Activated gamma-delta T cell treated with Interleukin-2 at 50 U/mL for 16 hours (primary cell): ENCODE measurements at places on chromosomes 5 and 9.

GRCh38 chr5:139852696-139853095, 57.1 kb downstream of the PSD2 start:
- DNase-seq, result no peak

- no peak for DNase-seq
Observed at GRCh38 chr5:459562-460272, 16.7 kb downstream of the EXOC3 start.

GRCh38 chr9:133340916-133341315, 4.9 kb upstream of the SURF6 start:
- DNase-seq, result no peak

DNA sequence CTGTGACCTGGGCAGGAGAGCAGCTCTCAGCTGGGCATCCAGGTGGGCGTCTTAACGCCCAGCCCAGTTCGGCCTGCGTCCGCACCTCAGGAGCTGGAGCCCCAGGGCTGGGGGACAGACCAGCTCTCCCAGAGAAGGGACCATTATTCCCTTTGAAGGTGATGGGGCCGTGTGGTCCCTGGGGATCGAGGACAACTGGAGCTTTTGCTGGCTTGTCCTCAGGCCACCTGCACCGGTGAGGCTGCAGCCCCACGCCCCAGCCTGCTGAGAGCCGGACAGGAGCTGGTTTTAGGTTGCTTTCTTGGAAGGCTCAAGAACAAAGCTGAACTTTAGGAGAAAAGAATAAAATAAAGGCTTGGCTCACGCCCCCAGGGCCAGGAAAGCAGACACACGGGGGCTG, 40.9 kb downstream of the NACC2 start:
- DNase-seq, result no peak

- DNase-seq, result no peak
Observed at GRCh38 chr9:19186232-19186631, 44.3 kb upstream of the DENND4C start.

GRCh38 chr5:59596586-59597350, 296.8 kb downstream of the PDE4D start:
- DNase-seq, result no peak

DNA sequence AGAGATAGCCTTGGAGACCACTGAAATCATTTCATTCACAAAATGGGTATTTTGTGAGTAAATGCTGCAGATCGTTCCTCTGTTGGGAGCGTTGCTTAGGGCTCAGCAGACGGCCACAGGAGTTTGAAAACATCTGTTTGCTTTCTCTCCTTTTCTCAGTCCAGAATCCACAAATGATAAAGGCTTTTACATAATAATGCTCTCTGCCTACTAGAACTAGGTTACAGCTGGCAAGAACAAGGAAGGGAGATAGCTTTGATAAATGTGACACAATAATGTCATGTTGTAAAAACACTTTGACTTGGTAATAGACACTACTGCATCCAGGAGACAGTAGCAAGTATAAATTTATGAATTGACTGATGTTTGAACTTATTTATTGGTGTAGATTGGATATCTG, 1072.4 kb upstream of the CDH6 start:
- DNase-seq, result no peak

- DNase-seq, result no peak
Observed at GRCh38 chr9:94577571-94577970, 16.1 kb downstream of the FBP2 start.

DNA sequence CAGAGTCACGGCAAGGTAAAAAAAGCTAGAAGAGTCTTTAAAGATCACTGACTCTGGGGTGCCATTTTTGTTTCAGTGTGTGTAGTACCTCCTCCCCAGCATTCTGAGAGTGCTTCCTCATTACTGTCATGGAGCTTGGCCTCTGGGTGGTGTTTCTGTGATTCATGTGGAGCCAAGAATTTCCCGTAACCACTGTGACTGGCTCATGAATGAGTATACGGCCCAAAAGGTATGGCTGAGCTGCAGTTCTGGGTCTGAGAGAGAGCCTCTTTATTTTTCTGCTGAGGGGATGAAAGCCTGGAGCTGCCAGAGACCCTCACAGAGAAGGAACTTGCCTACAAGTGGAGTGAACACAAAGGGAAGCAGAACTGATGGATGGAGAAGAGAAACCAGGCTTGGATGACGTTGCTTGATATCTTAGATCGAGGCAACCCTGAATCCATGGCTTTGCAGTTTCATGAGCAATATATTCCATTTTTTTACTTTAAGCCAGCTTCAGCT, 85.6 kb downstream of the PTTG1 start:
- DNase-seq, result no peak

GRCh38 chr5:149387982-149388381, 8.9 kb upstream of the IL17B start:
- DNase-seq, result no peak

DNA sequence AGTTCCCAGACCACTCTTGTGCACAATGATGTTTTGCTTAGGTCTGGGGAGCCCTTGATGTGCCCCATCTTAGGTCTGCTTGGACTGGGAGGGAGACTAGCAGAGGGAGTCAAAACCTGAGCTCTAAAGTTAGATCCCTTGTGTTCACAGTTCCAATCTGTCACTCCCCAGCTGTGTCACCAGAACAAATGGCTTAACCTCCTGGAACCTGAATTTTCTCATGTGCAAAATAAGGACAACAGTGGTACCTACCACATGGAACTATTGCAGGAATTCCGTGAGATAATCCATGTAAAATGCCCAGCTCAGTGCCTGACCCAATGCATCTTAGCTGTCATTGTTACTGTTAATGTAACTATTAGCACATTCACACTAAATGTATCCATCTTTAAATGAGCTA, 45.5 kb downstream of the GALNT10 start:
- DNase-seq, result no peak

GRCh38 chr5:179374506-179375235, 29.4 kb upstream of the ADAMTS2 start:
- DNase-seq, result no peak

DNA sequence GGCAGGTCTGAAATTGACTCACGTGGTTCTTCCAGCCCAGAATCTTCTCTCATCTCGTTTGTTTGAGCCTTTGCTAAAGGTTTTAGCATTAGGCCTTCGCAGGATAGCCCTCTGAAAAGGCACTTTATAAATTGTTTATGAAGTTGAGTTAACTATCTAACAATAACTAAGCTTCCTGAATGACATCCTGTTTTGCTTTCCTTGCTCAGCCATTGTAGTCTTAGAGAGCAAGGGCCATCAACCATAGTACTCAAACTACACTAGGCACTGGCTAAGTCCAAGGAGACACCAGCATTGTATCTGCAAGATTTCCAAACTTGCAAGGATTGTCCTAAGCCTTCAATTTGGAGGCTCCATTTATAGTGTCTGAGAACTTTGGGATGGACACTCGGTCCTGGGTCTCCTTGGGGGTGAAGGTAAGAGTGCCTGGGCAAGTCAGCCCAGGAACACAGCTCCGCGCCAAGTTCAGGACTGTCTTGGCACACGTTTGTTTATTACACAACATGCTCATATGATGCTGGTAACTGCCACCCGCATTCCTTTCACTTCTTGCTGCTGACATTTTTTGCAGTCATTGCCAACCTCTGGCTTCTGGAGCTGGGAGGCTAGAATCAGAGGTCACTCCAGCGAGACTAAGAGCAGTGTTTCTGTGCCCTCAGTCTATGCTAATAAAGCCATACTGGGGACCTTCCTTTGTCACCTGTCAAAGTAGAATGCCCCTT, 151.1 kb downstream of the ESM1 start:
- no peak for DNase-seq

DNA sequence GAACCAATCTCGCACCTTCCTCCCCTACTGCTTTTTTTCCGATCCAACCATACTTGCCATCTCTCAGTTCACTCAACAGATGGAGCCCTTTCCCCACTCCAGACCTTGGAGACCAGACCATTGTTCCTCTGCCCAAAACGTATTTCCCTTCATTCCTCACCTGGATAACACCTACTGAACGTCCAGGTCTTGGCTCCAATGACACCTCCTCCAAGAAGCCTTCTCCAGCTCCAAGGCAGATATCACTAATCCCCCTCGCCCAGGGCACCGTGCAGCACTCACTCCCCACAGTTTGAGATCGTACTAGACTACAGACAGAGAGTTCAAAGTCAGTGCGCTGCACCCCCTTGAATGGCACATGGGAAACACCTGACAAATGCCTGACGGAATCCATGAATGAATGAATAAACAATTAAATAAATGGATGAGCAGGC, 47.1 kb upstream of the AKNA start:
- DNase-seq, result no peak

- no peak for DNase-seq
Observed at GRCh38 chr9:69171049-69171448, 3.0 kb upstream of the TJP2 start.

DNA sequence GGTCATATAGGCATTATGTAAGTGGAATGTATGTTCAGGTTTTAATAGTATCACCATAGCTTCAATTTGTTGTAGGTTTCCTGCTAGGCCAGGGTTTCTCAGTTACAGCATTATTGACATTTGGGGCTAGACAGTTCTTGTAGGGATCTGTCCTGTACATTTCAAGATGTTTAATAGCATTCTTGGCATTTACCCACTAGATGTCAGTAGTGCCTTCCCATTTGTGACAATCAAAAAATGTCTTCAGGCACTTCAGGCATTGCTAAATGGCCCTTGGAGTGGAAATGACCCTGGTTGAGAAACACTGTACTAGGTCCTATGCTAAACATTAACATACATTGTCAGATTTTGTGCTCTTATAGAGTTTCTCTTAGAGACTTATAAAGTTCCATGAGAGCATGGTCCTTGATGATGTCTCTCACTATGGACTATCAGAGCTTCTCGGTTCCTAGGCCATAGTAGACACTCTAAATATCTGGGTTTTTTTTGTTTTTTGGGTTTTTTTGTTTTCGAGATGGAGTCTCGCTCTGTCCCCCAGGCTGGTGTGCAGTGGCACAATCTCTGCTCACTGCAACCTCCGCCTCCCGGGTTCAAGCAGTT, 1.4 kb downstream of the KIF20A start:
- DNase-seq, result no peak

DNA sequence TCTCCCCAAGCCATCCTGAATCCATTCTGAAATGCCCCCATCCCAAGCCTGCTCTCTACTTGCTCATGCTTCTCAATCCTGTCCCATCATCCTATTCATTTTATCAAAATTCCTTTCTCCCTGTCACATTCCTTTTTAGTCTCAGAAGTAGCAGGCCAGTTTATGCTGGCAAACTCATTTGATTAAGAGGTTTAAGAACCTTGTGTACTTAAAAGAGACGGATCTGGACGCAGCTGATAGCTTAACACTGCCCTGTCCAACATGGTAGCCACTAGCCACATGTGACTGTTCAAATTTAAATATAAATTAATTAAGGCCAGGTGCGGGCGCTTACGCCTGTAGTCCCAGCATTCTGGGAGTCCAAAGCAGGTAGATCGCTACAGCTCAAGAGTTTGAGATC, 5.6 kb upstream of the KCNV2 start:
- no peak for DNase-seq

DNA sequence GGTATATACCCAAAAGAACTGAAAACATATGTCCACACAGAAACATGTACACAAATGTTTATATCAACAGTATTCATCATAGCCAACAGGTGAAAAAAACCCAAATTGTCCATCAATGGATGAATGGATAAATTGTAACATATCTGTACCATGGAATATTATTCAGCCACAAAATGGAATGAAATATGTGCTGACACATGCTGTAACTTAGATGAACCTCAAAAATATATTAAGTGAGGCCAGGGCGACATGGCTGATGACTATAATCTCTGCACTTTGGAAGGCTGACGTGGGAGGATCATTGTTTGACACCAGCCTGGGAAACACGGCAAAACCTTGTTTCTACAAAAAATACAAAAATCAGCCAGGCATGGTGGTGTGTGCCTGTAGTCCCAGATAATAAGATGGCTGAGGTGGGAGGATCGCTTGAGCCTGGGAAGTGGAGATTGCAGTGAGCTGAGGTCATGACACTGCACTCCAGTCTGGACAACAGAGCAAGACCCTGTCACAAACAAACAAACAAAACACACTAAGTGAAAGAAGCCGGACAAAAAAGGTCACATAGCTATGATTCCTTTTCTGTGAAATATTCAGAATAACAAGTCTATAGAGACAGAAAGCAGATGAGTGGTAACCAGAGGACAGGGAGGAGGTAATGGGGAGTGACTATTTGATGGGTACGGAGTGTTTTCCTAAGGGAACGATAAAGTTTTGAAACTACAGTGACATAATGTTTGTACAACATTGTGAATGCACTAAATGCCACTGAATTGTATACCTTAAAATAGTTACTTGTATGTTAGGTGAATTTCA, 11.4 kb downstream of the KYAT1 start:
- no peak for DNase-seq

GRCh38 chr5:10652151-10652550, 88.3 kb downstream of the ANKRD33B start:
- DNase-seq, result no peak

- peak; percentile 43 for DNase-seq
Observed at GRCh38 chr5:50666261-50667022, at the start of gene PARP8. TSS of gene PARP8 (plus strand) at chr5:50666637. CDS start at chr5:50667096, 459 bp downstream.

- peak; percentile 56 for DNase-seq
Observed at GRCh38 chr5:178279723-178280438, 47.3 kb upstream of the PHYKPL start.

DNA sequence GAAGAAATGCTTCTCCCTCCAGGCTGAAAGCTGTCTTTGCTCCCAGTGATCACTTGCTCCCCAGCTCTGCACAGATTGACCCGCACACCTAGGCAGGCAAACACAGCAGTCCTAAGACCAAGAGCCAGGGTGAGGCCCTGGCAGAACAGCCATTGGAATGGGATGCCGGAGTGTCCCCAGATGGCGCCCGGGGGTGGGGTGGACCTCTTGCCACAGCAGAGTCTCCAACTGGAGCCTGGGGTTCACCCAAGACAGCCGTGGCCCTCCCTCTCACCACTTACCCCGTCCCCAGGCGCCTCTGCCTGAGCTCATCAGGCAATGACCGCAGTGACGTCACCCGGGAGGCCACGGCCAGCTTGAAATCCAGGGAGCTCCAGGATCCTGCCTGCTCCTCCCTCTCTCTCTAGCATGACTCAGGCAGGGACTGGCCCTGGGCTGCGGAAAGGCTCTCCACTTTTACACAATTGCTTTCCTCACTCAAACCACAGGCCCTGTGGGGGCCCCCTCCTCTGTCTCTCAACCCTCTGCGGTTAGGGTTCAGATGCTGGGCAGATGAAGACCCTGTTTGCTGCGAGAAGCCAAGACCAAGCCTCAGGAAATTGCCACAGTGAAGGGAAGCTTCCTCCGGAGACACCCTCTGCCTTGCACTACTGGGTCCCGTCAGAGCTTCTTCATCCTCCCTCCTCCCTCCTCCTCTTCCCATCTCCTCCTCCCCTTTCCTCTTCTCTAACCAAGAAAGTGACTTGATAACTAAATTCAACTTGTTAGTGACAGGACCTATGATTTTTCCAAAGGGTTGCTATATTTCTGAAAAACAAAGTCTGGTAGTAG, 24.3 kb upstream of the PTGES start:
- peak; percentile 23 for DNase-seq
